GM04504 (cell line): ENCODE measurements at places on chromosomes 7 and 10.

- DNase-seq = no peak
Measured at GRCh38 chr7:19262826-19263225, 117.6 kb upstream of the FERD3L start.

DNA sequence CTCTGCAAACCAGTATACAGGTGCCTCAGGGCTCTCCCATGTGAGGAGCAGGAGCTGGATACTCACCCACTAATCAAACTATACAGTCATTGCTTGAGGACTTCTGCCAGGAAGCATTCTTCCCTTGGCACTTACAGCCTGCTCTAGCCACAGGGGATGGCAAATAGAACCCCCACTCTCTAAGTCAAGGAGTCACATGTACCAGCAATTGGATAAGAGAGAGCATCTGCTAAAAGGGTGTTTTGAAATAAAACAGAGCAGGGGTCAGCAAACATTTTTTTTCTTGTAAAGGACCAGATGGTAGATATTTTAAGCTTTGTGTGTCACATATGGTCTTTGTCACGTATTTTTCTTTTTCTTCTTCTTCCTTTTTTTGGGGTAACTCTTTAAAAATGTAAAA, 865.2 kb upstream of the GHITM start:
- DNase-seq = no peak

- no peak for DNase-seq
Measured at GRCh38 chr7:22200238-22200637, 156.7 kb downstream of the RAPGEF5 start.

DNA sequence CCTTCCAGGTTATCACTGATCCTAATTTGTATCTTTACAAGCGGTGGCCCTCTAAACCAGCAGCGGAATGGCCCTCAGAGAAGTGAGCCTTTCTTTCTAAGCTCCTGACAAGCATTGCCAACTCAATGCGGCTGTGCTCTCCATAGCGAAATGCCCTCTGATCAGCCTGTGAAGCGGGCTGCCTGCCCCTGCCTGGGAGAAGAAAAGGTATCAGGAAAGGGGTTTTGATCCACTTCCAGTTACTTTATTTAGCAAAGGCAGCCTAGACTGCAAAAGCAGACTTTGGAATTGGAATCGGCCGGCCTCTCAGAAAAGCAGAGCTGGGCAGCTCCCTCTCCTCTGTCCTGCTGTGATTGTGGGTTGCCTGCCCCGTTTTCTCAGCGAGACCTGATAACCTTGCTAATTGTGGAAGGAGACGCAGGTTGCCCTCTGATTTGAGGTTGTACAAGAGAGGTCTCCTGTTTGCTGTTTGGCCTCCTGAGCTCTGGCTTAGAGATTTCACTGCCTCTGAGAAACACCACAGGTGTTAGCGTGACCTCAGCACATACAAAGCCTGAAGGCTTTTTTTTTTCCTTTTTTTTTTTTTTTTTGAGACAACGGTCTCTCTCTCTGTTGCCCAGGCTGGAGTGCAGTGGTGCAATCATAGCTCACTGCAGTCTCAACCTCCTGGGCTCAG, 53.9 kb upstream of the SH2B2 start:
- DNase-seq = no peak
